Sciatic nerve (tissue), 2 donors: ENCODE measurements at places on chromosomes 6 and 20. TPM values are rescaled to one million over a fixed set of nuclear protein-coding genes. Genes with fewer than 3 reads are reported as not detected.
A peak's percentile ranks its signal among the peaks of the same experiment; 100 is the strongest.

DNA sequence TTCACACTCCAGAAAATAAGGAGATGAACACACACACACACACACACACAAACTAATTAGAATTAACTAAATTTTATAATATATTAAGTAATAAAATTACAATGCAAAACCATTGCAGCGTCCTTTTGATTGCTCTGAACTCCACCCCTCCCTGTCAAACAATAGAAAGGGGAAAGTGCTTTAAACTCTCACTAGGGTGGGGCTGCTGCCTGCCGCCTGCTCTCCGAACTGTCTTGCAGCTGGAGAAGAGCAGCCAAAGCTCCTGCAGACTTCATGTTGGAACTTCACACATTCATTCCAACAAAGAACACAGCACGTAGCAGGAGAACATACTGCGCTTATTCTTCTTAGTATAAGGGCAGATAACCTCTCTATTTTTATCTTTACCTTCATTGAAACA lies 83.2 kb downstream of the GCLC start:
- no peak for DNase-seq

DNA sequence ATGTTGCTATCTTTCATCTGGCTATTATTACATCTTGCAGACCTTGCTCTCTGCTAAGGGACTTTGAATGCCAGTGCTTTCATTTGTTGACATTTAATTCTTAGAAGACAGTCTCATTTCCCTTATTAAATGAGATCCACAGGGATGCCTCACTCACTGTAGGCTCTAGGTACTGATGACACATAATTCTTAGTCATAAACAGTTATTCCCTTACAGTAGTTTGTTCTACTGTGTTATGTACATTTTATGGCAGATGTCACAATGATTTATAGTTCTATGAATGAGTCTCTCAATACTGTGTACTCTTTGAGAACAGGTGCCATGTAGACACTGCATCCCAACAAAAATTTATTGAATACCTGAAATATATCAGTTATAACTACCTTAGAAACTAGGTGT lies 70.3 kb downstream of the FAM83B start:
- no peak for DNase-seq

GRCh38 chr20:875115-875514 lies 41.0 kb downstream of the ANGPT4 start:
- no peak for DNase-seq

GRCh38 chr6:53210811-53211210 lies 62.2 kb upstream of the GCM1 start:
- no peak for DNase-seq

DNA sequence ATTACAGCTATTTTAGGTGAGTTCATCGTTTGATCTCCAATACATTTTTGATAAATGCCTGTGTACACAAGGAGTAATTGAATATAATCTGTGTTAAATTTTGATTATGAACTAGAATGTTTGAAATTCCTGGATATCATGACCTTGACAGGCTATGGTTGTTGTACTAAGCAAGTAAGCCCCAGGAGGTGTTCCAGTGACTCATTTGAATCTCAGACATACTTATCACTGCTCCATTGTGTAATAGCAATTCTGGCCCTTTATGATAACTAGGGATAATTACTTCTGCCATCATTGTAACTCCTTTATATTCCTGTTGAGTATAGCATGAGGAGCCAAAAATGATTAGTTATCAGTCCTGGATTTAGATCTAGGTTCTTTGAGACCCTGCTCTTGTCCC lies 1424.6 kb upstream of the ADGRB3 start:
- no peak for DNase-seq

DNA sequence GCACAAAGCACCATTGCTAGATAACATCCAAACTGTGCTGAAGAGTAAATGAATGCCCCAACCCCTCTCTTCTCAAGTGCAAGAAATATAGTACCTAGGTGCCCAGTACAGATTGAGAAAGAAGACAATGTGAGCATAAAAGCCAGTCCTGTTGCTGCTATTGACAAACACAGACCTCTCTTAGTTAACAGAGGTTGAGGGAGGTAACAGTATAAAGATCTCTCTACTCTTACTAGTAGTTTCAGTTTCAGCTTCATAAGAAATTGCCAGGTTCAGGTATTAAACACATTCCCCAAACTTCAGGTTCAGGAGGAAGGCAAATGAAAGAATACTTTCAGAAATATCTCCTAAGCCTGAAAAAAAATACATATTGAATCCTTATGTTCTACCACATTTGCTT lies 31.4 kb downstream of the TBC1D32 start:
- no peak for DNase-seq

DNA sequence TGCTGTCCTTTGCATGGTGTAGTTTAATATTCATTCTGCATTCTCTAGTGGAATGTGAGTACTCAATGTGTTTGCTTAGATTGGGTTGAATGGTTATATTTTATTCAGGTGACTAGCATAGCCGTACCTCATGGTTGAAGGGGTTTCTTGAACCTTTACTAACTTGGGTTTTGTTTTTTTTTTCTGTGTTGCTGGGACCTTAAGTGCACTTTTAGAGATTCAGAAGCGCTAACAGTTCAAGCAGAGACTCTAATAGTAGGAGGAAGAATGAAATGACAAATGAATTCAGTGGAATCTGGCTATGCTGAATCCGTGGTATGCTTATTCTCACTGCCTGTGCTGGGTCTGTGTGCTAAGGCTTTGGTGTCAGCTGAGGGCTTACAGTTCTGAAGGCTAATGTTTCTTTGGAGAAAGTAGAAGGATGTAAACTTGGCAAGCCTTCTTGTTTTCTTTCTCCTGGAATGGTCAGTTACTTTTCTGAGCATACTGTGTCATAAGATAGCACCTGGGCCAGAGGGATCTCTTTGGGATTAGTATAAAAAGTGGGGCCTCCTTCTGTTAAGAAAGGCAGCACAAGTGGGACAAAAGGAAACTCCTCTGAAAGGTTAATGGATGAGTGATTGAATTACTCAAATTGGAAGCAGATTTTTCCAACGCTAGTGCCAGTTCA lies 28.7 kb downstream of the RNF144B start:
- DNase-seq = no peak

GRCh38 chr6:110357664-110358552 lies at the start of gene METTL24:
METTL24 (minus strand) TSS chr6:110358349; CDS start chr6:110358272, 77 bp downstream.
- no peak for DNase-seq

DNA sequence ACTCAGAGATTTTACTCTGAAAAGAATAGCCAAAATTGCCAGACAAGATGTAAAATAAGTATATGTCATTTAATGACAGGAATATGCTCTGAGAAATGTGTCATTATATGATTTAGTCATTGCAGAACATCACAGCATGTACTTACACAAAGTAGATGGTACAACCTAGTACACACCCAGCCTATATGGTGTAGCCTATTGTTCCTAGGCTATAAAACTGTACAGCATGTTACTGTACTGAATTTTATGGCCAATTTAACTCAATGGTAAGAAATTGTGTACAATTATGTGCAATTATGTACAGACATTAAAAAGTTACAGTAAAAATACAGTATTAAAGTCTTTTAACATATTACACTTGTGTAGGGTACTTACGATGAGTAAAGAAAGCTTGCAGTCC lies 311.9 kb upstream of the EPHA7 start:
- no peak for DNase-seq

DNA sequence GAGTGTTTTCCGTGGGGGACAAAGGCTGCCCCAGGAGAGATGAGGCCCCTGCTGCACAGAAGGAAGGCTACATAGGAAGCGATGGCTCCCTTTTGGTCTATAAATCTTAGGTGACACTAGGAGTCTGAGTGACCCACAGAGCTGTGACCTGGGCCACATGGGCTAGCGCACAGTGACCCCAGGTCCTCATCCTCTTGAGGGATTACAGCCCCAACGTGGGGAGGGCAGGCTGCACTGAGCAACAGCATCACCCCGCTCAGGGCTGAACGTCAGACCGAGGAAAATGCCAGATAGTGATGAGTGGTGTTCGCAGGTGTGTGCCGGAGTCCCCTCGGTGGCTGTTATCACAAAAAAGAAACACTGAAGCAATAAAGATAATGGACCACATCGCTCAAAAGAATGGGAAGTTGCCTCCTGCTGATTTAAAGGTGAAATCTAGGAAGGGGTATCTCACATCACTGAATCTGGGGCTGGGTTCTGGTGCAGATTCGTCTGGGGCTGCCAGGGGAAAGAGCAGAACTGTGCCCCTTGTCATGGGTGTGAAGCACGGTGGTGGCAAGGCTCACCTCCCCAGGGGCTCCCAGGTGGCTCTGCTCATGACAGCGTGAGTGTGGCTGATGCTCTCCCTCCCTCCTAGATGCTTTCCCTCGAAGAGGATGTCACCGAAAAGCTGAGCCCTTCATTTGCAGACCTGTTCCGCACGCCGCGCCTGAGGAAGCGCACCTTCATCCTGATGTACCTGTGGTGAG lies 14.5 kb downstream of the SLC22A1 start:
- DNase-seq = no peak

- DNase-seq = no peak
Observed at GRCh38 chr6:161631676-161632194, 357.9 kb upstream of the AGPAT4 start.

GRCh38 chr6:5566718-5567117 lies 305.4 kb downstream of the FARS2 start:
- DNase-seq = no peak

DNA sequence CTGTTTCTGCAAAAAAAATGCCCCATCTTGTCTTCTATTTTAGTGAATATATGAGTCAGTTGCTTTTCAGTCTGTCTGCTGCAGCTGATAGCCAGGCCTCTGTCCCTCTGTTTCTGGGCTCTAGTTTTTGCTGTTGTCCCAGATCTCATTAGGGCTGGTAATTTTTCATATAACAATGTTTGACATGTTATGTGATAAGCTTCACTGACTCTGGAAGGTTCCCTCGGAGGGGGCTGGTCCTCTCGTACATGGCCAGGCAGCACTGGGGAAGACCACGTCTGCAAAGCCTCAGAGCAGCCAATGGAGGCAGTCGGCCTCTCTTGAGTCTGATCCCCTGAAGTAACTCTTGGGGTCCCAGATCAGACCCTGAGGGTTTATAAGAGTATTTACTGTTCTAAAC lies 223.8 kb downstream of the THBS2 start:
- no peak for DNase-seq

GRCh38 chr20:51703400-51704287 lies 64.5 kb downstream of the ATP9A start:
- DNase-seq = no peak

- no peak for DNase-seq
Observed at GRCh38 chr20:62146019-62146755, 2.6 kb downstream of the SS18L1 start.

- DNase-seq = no peak
Observed at GRCh38 chr6:83852528-83853177, 507 bp upstream of the RIPPLY2 start.

- DNase-seq = no peak
Observed at GRCh38 chr6:117536317-117536716, 53.8 kb downstream of the DCBLD1 start.

GRCh38 chr6:142651384-142651783 lies 293.6 kb downstream of the HIVEP2 start:
- DNase-seq = no peak

DNA sequence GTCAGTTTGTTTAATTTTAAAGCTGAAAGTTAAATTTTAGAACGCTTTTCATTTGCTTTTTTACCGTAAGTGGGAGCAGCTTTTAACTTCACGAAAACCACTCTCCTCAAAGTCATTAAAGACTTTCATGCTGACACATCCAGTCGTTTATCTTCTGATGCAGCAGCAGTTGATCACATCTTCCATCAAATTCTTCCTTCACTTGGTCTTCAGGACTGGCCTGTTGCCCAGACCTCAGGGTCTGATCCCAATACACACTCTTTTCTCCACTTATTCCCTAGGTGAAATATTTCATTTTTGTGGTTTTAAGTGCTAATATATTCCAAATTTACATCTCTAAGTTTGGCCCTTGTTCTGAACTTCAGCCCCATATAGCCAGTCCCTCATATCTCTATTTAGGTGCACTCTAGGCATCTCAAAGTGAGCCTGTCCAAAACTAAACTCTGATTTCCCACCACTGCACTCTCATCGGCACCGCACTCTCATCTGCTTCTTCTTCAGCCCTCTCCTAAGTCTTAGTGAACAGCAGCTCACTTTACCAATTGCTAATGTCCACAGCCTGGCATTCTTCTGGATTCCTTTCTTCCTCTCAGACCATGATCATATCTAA lies 20.4 kb downstream of the AFDN start:
- DNase-seq = no peak

GRCh38 chr20:50721881-50722281 lies 9.5 kb upstream of the PARD6B start:
- DNase-seq = peak; percentile 52

- DNase-seq = no peak
Observed at GRCh38 chr6:52526634-52527033, 50.2 kb downstream of the TRAM2 start.

The NKX2-2 gene
- not detected for total RNA-seq

The GDAP1L1 gene
- not detected for total RNA-seq

The ZKSCAN4 gene
- 5.4 TPM for total RNA-seq

The SLC32A1 gene
- not detected for total RNA-seq

The SIRPA gene
- 55.5 TPM for total RNA-seq

The GJA10 gene
- not detected for total RNA-seq

The ACTR5 gene
- total RNA-seq = 8.5 TPM

The WFDC10B gene
- not detected for total RNA-seq

The RBM39 gene
- total RNA-seq = 438 TPM
